ENCODE measurements at places on chromosomes 2 and 18.

GRCh38 chr2:64262816-64263215, 118.6 kb upstream of the PELI1 start:
- DNase-seq = no peak

DNA sequence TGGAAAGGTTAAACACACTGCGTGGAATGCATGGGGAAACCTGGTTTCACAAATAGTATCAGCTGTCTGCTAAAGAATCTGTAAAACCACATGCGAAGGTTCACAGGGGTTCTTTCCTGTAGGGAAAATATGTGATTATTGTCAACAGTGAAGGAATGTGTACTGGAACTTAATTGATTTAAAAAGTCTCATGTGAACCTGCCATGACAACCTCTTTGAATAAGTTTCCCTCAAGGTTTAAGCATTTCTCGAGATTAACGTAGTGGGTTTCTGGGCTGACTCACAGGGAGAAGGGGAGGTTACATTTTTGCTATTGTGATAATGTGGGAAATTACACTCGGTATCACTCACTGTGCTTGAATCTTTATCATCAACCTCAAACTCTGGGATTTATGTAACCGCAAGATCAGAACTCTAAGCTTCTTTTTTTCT, 28.2 kb upstream of the IL1R1 start:
- DNase-seq = no peak

DNA sequence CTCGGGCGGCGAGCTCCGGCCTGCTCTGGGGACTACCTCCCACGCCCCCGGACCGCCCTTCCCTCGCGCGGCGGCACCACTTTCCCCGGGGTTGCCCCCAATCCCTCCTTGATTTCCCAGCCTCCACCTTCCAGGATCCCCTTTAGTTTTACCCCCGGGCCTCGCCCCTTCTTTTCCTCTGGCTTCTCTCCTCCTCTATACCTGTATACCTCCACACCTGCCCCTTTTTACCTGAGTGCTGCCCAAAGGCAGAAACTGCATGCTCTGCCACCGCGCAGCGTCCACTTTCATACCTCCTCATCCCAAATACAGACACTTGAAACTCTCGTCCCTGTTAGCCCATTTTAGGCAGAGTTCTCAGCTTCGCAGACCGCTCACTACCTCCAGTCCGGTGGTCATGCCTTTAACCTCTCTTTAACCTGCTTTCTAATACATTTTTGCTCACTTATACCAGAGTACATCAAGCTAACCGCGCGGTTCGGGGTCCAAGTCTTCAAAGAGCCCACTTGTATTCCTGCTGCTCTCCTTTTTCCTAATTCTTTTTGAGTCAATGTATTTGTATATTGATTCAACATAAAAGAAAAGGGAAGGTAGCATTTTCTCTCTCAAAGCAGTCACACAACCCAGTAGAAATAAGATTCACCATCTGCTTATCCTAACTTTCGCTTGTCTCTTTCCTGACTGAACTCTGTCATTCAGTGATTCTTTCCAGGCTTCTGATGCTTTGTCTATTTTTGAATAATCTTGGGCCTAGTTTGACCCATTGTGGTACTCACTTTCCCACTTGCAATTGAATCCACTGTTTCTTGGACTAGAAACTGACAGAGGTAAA, 901 bp downstream of the SPOPL start:
- DNase-seq = no peak

- DNase-seq = no peak
Observed at GRCh38 chr2:237306787-237307170, 107.2 kb downstream of the COL6A3 start.

DNA sequence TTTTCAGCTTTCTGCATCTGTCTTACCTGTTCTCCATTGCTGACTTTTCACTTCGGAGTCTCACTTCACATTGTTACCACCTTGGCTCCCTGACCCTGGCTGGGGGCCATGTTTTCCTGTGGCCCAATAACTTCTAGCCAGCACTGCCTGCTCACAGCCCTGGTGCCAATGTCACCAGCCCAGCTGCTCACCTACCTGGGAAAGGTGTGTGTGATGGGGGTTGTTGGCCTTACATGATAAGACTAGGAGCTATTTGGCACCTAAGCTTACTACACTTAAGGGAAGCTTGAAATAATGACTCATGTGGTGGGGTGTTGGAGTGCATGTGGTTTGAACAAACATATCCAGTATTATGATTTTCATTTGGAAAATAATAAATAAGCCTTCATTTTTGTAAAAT, 37.5 kb upstream of the PGAP1 start:
- no peak for DNase-seq

DNA sequence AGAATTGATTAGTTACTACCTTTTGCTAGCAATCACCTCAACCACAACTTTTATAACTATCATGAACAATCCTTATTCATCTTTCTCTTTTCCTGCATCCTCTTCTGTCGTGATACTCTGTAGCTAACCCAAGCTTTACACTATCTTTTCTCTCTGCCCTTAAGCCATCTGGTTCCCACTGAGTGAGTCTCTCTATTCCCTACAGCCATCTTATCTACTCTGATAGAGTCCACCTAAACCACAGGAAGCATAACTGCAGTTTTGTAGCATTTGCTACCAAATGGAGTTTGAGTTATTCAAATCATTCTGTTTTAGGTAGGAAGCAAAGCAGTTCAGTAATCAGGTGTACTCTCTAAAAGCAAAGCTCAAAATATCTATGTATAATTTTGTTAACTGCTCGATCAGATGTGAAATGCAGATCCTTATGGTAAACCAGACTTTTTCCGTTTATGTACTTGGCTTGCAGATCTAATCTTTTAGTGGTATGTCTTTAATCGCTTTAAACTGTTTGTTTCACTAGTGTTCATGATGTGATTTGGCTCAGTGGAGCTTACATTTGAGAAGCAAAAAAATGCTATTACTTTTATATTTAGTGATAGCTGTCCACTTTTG, 91.0 kb downstream of the CSRNP3 start:
- DNase-seq = no peak

DNA sequence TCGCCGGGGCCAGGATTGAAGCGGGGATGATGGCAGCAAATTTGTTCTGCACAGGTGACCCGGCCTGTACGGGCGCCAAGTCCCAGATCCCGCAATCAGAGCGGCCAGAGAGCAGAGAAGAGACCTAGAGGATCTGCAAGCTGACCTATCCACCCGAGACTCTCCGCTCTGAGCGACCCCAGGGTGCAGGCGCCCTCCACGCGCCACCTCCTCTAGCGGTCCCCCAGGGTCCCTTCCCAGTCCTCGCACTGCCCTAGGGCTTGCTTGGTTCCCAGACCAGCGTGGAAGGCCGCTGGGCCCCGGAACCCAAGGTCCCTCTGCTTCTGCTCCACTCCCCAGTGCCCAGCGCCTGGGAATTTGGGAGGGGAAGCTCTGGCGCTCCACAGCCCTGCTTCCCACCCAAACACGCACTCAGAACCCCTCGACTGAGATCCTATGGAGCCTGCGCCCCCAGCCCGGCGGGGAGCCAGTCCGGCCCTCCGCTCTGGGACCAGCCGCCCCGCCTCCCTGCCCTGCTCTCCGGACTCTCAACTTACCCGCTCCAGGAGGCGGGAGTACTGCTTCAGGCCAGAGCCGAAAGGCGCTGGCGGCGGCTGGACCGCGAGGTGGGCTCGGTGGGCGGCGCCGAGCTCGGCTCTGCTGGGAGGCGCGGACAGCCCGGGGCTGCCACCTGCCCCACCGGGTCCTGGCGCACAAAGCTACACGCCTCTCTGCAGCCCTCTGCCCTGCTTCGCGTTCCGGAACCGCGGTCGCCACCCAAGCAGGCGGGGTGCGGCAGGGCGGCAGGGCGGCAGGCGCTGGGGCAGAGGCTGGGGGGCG, 3.0 kb upstream of the SIX3 start:
- DNase-seq = no peak

DNA sequence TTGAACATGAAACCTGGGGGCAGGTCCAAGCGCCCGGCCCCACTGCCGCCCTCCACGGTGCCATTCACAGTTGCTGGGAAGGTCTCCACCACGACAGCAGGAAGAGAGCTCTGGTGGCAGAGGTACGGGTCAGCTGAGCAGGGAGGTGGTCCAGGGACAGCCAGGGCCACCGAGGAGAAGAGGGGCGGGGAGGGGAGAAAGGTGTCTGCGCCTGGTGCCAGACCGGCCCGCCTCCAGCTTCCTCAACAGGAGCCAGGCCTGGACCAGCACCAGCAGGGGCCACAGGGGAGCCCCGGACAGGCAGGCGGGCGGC, 56.2 kb downstream of the BIN1 start:
- no peak for DNase-seq

DNA sequence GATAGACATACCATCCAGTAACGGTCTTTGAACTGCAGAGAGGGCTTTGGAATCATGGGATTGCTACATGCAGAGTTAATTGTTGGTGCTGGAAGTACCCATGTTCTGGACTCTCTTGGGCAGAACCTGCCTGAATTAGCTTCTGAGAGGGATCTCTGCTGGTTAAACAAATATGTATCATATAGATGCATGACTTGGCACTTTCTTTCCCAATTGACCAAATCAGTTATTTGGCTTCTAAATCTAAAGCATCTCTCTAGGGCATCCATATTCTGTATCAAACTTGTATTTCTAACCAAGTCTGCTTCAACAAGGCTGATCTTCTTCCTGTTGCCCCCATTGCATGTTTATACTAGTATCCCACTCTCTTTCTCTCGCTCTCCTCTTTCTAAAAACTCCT, 336.7 kb upstream of the CELF4 start:
- DNase-seq = no peak

- DNase-seq = no peak
Observed at GRCh38 chr18:63784787-63785452, 9.7 kb downstream of the SERPINB7 start.

GRCh38 chr2:220394433-220394832, 767.0 kb downstream of the SLC4A3 start:
- DNase-seq = no peak
